ENCODE measurements at places on chromosomes 11 and 22.

- DNase-seq, result no peak
Measured at GRCh38 chr11:107665018-107665417, 46.8 kb downstream of the SLN start.

GRCh38 chr11:66910669-66911068, 47.5 kb downstream of the PC start:
- DNase-seq, result no peak

GRCh38 chr11:94854770-94855633, 86.8 kb downstream of the AMOTL1 start:
- DNase-seq, result no peak

- DNase-seq, result no peak
Measured at GRCh38 chr11:130420478-130421198, 7.8 kb downstream of the ADAMTS8 start.

DNA sequence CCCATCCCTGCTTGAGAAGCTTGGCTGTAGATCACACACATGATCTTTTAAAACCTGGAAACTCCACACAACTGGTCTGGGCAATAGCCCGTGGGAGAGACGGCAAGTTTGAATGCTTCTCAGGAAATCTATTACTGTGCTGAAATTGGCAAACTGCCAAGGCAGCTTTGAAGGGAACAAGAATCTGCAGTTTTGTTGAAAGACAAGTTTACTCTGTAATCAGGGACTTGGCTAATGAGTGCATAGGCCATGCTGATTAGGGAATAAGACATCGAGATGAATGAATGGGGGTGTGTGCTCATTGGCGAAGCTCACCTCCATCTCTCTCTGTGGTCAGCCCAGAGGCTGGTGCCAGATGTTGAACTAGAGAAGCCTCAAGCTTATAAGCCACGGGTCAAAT, 218.8 kb downstream of the HIPK3 start:
- no peak for DNase-seq

DNA sequence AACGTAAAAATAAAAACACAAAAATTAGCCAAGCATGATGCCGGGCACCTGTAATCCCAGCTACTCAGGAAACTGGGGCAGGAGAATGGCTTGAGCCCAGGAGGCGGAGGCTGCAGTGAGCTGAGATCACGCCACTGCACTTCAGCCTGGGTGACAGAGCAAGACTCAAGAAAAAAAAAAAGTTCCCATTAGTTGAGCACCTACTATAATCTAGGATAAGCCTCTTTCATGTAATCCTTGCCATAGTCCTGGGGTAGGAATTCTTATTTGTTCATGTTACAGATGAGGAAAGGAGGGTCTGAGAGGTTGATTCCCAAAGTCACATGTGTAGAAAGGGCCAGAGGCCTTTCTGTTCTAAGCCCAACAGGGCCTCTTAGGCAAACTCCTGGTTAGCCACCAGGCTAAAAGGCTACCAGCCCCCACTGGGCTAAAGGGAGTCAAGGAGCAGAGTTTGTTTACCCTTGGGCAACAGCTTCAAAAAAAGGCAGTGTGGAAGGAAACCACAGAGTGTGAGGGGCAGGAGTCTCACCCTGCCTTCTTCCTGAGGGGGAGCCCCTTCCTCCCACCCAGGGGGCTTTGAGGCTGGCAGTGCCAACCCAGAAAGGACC, 21.6 kb upstream of the CSNK1E start:
- DNase-seq, result no peak

DNA sequence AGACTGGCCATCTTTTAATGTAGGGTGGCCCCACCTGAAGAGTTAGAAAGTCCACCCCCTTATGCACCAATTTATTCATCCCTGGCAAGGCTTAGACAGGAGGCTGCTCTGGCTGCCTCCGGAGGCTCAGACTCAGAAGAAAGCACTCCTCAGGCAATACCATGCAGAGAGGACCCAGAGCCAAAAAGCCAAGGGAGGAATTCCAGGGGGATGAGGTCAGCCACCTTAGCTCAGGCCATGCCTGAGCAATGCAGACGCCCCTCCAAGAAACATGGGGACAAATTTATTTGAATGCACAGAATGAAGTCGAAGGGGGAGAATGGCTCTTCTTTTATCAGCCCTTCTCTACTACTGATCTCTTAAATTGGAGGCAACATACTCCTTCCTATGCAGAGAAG, 39.7 kb upstream of the GLYAT start:
- DNase-seq, result no peak

GRCh38 chr11:86172894-86173293, 71.7 kb upstream of the EED start:
- DNase-seq, result no peak

DNA sequence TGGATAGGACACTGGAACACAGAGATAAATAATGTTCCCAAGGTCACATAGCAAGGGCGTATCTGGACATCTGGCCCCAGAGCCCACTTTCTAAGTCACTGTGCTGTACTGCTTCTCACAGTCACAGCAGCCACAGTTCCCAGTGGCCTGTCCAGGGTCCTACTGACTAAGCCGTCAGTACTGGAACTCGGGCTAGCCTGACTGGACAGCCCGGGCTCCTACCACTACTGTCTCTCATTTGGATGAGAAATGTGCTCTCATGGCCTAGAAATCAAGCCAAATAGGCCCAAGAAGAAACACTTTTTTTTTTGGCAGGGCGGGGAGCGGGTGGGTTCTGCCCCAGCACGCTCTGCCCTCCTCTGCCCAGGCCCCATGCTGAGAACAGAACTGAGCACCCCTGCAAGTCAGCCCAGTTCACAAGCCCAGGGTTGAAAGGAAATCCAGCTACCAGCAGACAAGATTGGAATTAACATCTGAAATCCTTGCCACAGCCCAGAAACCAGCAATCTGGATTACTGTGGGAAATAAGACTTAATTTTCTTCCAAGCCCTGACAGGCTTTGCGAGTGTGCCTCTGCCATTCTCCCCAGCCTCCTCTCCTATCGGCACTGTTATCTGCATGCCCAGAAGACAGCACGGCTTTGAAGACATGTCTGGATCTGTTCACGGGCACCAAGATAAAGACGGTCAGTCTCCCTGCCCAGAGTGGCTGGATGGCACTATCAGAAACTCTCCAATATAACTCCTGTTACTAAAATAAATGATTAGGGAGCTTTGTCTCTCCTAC, 182.9 kb upstream of the NCAM1 start:
- DNase-seq, result no peak

DNA sequence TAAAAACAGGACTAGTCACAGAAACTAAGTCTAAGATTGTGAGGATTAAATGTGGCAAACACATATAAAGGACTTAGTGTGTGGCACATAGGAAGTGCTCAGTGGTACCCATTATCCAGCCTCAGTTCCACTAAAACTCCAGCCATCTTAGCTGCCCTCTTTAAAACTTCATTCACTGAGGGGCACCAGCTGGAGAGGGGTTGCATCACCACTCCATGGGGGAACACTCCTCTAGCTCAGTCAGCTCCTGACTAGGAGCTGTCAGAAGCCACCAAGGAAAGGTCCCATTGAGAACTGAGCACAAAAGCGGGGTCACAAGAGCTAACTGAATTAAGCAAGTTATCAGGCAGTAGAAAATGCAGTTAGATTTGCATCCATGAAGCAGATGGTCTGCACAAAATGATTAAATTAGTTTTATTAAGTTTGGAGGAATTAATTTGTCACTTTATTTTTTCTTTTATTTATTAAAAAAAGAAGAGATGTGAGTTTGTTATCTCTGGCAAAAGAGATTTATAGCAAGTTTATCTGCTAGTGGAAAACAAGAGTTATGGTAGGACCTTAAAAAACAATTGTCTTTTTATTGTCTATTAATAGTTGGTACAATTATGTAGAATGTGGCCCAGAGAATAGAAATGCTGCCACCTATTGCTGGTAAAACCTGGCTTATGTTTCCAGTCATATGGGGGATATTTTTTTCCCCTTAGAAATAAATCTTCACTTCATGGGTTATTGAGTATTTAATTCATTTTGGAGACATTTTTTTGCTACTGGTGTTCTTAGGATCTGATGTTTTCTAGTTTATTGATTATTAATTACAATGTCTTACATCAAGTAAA, 95.7 kb downstream of the NAV2 start:
- DNase-seq, result no peak

DNA sequence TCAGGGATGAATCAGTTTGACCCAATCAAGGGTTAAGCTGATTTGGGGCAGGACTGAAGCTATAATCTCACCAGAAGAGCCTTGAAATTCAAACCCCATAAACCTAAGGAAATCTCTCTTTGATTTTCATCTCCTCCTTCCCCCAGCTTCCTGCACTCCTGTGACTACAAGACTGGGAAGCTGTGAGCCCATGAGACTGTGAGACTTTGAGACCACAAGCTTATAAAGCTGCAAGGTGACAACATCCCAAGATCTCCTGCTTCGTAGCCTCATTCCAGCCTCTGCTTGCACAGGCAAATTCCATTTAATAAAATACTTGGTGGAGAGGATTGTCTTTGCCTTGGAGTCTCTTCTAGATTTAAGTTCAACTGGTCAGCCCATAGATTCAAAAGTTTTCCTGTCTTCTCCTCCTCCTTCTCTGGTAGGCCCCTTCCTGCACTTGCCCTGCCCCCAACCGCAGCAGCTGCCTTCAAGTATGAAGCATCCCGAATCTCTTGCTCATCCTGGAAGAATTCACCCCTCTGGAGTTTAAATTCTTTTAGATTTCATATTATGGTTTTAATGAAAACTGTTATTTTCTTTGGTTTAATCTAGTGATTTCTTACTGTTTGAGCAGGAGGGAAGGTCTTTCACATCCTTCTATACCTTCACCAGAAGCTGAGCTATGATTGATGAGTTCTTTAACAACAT, 42.1 kb downstream of the PAMR1 start:
- no peak for DNase-seq

DNA sequence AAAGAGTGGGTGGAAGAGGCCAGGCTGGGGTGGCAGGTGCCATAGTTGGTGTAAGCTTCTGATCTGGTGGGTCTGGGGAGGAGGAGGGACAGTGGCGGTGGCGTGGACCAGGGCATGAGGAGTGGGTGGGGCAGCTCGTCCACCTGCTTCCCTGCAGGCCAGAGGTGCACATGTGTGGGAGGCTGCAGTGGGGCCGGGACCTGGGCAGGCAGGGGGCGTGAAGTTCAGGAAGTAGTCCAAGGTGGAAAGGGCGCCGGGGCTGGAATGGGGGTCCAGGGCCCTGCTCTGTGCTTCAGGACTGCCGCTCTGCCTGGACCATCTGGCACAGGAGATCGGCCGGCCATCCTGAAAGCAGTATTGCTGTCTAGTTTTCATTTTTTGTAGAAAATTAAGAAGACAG, 15.9 kb downstream of the RIBC2 start:
- DNase-seq, result no peak

DNA sequence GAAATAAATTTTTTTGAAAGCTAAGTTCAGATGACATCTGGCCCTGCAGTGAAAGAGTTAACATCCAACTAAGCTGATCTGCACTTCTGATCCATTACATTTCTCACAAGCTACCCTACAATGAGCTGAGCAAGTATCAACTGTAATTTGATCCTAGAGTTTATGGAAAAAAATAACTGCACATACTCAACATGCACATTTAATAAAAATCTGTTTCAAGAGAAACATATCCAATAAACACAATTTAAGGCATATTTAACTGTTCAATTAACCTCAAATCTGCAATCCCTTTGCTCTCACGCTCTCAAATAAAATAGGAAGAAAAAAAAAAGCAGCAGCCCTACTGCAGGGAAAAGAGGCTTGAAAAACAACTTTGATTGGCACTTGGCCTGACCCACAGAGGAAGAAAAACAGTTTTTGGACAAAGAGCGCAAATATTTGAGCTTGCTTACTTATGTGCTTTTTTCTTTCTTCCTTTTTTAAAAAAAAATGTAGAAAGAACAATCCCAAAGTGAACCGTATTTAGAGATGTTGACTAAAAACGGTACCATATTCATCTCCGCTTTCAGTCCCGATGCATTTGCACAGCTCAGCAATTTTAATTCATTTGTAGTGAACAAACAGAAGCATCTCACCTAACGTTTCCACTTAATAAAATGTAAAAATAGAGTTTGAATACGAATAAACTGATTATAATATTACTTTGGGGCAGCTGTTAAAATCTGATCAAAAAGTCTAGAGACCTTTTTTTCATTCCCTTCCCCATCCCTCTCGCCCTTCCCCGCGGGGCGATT, 1.6 kb downstream of the SESN3 start:
- DNase-seq, result no peak

DNA sequence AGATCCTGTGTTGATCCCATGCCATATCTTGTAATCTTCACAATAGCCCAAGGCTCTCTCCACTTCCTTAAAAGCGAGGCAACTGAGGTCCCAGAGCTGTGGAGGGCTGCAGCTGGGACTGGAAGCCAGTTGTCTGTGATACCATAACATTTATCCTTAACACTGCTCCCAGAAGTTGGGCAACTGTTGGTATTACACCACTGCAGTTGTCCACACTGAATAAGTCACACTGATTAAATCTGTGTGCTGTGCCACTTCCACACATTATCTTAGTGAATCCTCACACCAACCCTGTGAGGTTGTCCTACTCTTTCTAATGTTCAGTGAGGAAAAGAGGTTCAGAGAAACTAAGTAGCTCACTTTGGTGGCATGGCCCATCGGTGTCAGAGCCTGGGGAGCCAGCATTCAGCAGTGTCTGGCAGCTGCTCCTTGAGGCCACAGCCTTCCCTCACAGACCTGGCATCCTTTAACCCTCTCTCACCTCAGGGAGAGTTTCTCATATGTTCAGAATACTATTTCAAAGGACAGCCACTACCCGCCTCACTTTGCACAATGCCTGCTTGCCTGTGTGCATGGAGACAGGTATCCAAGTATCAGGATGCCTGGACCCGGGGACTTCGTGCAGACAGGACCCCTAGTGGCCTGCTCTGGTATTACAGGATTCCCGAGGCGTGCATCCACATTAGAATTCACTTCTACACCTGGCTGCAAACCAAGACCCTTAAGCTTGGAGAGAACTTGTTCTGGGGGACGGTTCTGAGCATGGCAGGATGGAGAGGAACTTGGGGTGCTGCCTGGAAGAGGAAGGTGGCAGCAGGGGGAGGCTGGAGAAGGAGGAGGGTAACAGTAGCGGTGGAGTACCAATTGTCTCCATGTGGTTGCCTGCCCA, 221.9 kb upstream of the TBCEL start:
- DNase-seq, result peak; percentile 25

DNA sequence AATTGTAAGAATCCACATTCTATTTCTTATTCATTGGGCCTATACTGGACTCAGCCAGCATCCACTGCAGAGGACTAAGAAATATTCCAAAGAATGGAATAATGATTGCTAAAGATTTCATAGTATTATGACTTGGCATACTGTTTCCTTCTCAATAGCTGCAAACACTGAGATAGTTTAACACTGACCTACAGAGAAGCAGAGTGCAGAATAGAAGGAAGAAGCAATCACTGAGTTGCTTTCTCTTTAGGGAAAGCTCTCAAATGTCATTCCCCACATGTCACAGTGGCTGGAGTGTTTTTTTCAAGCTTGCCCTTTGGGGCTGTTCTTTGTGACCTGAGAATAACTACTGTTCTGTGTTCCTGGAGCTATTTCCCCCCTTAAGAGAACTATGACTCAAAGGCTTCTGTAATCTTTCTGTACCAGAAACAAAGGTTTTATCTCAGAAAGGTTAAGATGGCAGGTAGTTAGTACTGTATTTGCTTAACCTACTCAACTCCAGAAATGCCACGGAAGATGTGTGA, 243.6 kb upstream of the LUZP2 start:
- no peak for DNase-seq

DNA sequence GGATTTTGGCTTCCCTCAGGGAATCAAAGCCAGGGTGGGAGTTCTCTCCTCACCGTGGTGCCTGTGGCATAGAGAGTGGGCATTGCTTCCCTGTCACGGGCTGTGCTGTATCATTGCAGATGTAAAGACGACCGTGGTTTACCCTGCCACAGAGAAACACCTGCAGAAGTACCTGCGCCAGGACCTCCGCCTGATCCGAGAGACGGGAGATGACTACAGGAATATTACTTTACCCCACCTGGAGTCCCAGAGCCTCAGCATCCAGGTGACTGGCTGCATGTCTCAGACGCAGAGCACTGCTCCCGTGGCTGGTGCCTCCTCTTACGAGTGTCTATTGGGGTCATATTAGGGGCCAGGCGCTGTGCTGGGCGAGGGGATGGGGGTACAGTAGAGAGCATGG, 24.2 kb upstream of the ST3GAL4 start:
- no peak for DNase-seq
